ENCODE measurements at places on chromosomes 12 and 14.
A peak's percentile ranks its signal among the peaks of the same experiment; 100 is the strongest.

GRCh38 chr12:88633312-88633711 lies 53.0 kb upstream of the KITLG start:
- DNase-seq = no peak

DNA sequence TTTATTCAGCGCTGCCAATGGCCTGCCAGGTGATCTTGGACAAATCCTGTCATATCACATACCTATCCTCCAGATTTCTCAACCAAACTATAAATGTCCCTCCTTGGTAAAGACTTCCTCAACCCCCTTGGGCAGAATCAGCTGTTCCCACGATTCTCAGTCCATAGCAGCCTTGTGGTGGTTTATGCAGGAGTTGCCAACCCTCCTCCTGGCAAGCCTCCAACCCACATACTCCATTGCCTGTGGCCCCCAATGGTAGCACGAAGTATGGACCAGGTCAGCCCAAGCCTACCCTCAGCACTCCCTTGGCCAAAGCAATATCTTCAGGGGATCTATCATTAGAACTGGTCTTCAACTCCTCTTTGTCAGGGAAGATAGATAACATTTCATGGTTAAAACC lies 27.0 kb downstream of the FBLN5 start:
- no peak for DNase-seq

DNA sequence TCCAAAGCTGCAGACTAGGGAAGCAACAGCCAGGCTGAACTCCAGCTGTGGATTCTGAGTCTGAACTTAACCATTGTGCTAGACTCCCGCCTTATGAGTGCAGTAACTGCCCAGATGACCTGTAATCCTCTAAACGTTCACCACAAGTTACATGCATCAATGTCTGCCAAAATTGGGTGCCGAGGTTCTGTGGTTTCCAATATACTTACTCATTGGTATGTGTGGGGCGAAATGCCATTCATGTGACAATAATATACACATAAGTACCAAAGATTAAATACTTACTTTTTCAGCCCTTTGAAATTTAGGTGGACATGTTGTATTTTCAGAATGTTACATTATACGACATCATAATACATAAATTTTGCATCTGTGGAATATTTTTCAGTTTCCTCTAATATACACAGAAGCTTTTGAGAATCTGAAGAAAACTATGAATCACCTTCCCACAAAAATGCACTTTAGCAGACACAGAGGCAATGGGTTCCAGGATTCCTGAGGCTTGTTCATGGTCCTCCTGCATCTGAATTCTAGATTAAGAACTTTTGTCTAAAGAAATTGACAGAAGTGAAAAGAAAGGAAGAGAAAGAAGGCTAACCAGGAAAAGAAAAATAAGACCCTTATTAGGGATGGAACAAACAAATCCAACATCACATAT lies 31.7 kb downstream of the GRIP1 start:
- peak; percentile 85 for DNase-seq

DNA sequence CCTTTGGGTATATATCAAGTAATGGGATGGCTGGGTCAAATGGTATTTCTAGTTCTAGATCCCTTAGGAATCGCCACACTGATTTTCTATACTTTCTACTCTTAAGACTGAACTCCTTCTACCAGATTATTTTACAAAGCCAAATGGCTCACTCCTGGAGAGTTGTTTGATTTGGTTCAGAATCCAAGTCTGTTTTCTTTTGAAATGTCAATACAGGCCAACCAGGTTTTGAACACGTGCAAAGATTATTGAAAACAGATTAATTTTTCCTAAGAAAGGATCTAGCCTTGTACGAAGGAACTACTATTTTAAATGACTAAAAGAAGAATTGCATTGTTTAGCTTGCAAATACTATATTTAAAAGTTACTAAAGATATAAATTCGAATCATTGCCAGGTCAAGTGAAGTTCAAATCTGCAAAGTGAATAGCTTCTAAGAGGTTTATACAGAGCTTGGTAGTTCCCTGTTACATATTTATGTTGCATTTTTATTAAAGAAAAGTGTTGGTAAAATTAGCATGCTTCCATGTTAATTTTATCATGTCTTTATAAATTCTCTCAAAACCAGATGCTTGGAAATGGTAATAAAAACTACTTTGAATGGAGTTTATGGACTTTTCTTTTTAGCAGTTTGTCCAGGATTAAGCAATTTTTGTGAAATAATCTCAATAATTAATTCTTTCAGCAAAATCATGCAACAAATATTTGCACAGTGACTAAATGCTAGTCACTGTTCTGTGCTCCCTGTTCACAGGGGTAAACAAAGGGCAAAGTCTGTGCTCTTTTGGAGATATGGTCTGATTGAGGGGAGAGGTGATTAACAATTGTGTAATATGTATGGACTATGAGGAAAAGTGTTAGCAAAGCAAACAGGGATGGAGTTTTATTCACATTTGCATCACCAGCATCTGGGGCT lies 38.9 kb downstream of the GPR65 start:
- no peak for DNase-seq

DNA sequence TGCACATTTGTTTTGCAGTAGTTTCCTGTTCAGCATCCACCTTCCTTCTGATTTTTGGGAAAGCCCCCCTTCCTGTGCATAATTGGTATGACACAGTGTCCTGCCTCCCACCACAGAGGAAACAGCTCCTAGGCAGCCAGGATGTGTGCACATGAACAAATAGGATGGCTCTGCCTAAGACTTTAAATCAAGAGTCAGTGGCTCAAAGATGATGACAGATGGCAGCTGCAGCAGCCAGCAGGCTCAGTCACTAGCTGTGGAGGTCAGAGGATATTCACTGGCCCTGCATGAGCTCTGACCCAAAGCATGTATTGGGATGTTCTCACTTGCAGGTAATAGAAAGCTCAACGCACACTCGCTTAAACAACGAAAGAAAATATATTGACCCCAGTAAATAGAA lies 90.3 kb downstream of the KCNK10 start:
- no peak for DNase-seq

GRCh38 chr12:50162230-50162629 lies 4.9 kb downstream of the CERS5 start:
- no peak for DNase-seq

DNA sequence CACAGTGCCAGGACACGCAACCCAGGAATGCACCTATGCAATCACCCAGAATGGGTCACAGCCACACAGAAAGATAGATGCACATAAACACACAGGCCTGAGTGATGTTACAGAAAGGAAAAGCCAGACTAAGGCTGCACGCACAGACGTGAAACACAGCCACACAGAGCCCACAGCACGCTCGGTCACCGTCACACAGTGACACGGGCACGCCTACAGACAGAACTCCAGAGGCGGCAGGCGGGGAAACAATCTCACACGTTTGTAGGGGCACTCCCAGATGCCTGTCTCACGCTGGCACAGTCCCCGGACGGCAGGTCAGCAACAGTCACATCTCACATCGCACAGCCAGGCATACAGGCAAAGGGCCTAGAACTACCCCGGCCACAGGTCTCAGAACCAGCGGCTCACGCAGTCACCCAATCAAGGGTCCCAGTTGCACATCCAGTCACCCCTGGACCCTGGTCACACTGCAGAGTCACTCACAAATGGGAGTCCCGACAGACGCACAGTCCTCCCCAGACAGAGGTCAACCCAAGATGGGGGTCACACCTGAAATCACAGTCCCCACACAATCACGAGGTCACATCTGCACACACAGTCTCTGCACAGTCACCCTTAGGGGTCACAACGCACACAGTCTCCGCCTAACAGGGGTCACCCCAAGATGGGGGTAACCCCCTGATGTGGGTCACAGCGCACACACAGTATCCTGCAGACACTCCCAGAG lies 790 bp downstream of the SSH1 start:
- DNase-seq = peak; percentile 81

GRCh38 chr14:55837467-55837866 lies 257.5 kb downstream of the KTN1 start:
- no peak for DNase-seq

DNA sequence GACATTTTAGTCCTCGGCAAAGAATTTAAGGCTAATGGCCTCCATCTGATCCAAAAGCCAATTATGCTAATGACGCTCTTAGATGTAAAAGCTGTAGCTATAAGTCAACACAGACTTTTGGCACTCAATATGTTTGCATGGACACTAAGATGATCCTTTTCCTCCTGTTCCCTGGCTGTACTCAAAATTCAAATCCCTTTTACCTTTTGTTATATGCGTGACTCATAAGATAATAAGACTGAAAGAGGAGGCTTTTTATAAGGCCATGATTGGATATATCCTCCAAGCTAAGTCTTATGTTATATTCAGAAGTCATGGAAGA lies 89.8 kb downstream of the PDZRN4 start:
- DNase-seq = no peak

DNA sequence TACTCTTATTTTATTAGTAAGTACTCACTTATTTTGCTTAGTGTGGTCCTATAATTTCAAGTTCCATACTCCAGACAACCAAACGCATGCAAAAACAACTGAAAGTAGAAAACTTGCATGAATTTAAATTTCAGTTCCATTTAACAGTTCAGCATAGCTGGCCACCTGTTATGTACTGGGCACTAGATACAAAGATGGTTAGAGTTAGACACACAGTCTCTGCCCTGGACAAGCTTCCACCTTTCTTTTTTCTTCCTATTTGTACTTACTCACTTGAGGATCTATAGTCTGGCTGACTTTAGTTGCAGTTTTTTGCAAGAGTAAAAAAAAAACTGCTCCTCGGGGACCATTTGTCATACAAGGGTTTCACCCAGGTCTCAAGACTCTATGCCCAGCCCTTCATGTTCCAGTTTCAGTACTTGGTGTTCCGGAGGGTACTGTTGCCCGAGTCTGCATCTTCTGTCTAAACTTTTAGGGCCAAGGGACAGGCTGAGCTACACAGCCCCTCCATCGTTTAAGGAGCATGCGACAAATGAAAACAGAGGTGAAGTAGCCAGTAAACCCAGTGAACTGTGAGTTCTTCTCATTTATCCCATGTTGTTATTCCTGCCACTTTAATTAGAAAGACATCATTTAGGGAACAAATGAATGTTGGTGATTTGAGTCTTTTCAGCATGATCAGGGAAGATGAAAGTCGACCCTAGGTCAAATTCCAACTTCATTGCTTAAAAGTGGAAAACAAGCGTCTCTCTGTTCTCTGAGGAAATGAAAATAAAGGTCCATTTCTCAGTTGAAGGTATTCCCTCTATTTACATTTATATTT lies 22.3 kb downstream of the RPGRIP1 start:
- no peak for DNase-seq

DNA sequence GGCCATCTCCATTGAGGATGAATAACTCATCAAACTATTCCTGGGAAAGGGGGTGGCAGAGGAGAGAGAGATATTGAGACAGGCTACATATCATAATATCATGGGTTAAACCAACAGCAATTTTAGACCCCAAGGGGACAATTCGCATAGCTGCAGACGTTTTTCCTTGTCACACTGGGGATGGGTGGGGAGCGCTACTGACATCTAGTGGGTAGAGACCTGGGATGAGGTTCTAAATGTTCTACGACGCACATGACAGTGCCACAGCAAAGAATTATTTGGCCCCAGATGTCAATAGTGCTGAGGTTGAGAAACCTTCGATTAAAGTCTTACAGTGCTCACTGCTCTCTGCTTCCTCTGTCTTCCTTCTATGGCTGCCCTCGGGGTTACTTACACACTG lies 425.6 kb downstream of the NRXN3 start:
- DNase-seq = no peak

DNA sequence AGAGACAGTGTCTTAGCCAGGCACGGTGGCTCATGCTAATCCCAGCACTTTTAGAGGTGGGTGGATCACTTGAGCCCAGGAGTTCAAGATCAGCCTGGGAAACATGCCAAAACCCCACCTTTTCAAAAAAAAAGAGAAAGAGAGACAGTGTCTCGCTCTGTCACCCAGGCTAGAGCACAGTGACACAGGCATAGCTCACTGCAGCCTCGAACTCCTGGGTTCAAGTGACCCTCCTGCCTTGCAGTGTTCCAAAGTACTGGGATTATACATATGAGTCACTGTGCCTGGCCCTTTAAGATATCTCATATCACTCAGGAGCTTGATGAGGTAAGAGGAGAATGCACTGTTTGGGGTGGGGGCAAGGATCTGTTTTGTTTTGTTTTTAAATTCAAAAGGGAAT lies 48.1 kb upstream of the LTBP2 start:
- DNase-seq = no peak

DNA sequence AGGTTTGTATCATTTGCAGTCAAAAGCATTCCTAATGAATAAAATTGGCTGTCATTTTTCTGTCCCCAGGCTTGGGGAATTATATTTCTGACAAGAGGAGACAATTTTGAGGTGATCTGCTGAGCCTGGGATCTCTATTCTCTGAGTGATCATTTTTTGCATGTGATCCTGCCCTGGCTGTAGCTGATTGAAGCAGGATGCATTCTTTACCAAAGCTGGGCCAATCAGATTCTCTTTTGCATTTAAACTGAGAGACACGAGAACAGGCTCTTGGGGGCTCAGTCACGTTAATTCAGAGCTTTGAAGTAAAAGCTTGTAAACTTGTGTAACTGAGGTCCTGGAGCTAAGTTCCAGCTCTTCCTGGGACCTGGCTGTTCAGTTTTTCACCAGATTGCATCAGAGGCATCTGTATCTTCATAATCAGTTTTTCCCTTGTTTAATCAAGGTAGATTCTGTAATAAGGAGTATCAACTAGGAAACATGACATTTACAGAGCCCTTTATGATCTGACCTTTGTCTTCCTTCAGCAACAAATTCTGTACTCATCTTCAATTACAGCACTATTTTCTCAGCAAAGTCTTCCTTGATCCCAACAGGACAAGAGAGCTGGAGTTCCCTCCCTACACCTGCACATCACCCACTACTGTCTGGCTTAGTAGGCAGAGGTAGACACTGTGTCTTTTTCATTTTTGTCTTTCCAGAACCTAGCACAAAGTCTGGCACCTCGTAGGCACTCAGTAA lies 35.0 kb upstream of the MANSC4 start:
- DNase-seq = peak; percentile 46

DNA sequence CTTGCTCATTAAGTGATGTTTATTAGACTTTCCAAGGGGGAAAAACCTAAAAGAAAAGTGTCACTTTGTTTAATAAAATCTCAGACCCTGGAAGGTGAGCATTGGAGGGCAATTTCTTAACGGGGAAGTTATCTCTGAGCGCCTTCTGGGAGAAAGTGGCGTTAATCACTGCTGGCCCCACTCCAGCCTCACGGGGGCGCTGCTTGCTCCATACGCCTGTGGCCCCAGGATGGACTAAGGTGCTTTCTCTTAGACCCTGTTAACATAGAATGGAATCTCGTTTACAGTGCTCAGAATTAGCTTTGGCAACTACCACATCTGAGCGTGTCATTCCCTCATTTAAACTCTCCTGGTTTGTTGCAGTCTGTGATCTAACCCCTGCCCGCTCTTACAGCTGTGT lies 16.4 kb upstream of the PRIMA1 start:
- no peak for DNase-seq

- no peak for DNase-seq
Observed at GRCh38 chr12:91769736-91770135, 375.9 kb downstream of the BTG1 start.

DNA sequence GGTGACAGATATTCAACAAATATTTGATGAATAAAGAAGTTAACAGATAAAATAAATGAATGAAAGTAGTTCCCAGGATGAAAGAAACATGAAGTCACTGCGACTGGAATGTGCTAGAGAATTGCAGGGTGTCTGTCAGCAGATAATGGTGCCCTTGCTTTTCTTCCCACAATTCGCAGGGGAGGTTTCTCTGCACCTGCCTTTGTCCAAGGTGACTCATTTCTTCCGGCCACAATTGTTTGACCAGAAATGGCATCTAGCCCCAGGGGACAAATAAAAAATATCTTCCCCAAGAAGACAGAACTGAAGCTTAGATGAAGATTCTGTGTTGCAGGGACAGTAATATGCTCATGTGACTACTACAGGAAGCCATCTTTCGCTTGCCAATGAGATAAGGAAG lies 316.1 kb upstream of the TBX3 start:
- peak; percentile 97 for DNase-seq

- DNase-seq = no peak
Observed at GRCh38 chr12:114823724-114824123, 139.7 kb upstream of the TBX3 start.

Measured in islet precursor cell (in vitro differentiated cells).